ENCODE measurements at places on chromosomes 2 and 18.

DNA sequence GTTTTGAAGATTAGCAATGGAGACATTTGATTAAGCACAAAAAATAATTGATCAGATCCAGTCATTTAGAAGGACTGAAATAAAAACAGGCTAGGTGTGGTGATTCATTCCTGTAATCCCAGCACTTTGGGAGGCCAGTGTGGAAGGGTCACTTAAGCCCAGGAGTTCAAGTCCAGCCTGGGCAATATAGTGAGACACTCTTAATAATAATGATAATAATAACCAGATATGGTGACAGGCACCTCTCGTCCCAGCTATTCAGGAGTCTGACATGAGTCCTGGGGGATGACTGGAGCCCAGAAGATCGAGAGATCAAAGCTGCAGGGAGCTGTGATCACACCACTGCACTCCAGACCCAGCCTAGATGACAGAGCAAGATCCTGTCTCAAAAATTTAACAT, 3.5 kb upstream of the FN1 start:
- DNase-seq = no peak

GRCh38 chr2:216857131-216857550, 2.7 kb downstream of the TNP1 start:
- no peak for DNase-seq

GRCh38 chr2:202545523-202545922, 89.2 kb upstream of the FAM117B start:
- no peak for DNase-seq

DNA sequence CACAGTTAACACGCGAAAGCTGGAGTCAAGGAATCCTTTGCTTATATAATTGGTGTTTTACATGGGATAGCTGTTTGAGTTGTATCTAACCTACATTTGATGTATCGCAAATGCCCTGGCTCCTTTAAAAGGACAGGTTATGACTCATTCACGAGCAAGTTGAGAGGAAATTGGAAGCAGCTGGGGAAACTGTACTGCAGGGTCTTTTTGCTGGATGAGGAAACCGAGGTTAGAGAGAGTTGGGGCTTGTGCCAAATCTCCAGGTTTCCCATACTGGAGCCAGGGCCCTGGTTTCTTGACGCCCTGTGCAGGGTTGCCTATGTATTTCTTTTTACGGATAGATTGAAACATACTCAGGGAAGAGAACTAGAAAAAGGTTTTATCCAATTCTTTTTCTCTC, 60.0 kb upstream of the SPTBN1 start:
- peak; percentile 56 for DNase-seq

- no peak for DNase-seq
These were observed at the start of gene CABYR for GRCh38 chr18:24138789-24139616. Gene CABYR, plus strand, starts transcription at chr18:24139062. Its CDS starts 4,053 bp downstream, at chr18:24143115.

Data from Kasumi-1 (cell line).